ENCODE measurements at places on chromosomes 16 and 17.

DNA sequence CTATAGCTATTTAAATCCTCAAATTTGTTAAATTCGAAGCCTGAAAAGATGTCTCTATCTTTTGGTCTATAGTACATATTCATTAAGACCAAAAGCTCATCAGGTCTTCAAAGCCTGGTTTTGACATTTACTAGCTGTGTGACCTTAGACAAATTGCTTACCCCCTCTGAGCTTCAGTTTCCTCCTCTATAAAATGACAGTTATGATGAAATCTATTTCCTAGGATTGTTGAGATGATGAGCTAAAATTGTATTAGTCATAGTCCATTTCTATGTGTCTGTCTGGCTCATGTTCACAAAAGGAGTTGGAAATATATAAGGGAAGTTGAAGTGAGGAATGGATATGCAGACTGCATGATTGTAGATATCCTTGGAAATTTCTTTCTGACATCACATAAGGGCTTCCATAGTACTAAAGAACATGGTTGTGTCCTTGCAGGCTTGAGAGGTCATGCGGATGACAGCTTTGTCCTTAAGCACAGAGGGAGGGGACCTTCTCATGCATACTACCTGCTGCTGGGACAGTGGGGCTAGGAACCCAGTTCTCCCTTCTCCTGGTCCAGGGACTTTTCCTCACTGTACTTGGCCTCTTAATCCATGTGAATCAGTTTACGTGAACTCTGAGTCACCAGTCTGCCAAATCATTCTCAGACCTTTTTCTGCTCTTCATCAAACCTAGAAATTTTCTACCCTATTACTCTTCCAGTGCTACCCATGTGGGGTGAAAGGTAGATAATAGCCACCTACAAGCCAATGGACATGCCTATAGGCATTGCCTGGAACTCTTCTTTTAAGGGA, 487.5 kb upstream of the SALL1 start:
- no peak for DNase-seq

GRCh38 chr17:29566473-29567303, at the start of gene ABHD15:
Gene ABHD15 (minus strand): TSS chr17:29567037. CDS start chr17:29566966, 71 bp downstream.
- DNase-seq = peak; percentile 42

DNA sequence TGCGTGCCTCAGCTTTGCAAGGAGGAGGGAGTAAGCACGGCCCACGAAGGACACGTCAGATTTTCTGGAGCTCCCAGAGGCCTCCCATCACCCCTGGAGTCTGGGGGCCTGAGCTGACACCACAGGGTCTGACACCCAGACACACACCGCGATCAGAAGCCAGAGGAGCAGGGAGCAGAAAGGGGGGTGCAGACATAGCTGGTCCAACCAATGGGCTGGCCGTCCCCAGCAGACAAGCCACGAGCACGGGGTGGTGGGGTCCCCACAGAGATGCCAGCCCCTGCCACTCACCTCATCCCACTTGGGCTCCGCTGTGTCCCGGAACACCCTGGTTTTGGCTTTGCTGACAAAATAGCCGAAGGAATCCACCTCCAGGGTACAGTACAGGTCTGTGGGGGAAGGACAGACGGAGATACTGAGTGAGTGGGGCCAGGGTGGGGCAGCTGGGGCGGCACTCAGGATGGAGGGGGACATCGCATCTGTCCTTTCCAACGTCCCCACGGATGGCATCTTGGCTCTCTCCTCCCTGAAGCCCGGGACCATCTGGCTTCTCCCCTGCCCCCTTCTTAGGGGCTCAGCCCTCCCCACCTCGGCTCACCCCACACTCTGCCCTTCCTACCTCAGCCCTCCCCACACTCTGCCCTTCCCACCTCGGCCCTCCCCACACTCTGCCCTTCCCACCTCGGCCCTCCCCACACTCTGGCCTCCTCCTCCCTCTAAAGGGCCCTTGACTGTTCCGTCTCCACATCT, 53.5 kb downstream of the TIMM22 start:
- no peak for DNase-seq

GRCh38 chr17:856149-856548, 74.0 kb downstream of the MRM3 start:
- no peak for DNase-seq

DNA sequence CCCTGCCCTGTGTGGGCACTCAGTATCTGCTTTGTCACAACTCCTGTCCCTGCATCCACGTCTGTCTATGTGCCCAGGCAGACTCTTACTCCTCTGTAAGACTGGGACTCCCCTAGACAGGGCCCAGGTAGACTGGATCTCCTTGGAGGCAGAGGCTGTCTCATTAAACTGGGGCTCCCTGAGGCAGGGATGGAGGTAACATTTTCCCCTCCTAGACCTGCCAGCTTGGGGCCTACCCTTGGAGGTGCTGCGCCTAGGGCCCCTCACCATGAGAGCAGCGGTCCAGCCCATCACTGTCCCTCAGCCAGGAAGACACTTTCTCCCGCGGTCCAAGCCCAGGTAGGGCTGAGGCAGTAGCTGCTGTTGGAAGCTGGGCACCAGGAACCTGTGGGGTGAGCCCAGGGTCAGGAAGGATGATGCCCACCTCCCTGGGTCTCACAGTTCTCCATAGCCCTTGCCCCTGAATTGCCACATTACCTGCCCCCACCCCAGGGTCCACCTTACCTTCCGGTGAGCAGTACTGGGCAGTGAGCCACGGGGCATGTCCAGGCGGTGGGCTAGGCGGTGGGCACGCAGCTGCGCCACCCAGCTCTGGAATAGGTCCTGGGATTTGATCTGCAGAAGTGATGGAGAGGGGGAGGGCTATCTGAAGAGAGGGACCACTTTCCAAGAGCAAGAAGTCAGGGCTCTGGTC, 3.4 kb downstream of the OSBPL7 start:
- no peak for DNase-seq

- no peak for DNase-seq
Observed at GRCh38 chr17:7823581-7824001, 10.4 kb upstream of the KDM6B start.

DNA sequence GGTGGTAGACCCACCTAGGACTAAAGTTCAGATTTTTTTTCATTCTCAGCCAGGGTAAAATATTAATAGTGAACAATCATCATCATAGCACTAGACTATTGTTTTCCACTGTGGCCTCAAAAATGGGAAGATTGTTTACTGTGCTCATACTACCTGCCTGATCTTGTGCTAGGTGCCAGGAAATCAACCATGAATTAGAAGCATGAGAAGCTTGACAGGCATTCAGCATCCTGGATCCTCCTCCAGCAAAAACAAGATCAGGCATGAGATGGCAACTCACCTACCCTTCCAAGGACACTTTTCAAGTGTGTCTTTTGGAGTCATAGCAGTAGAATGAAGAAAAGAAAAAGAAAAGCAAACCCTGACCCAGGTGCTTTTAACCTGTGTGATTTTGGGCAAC, 174.2 kb downstream of the CYLD start:
- no peak for DNase-seq

GRCh38 chr17:57207396-57207795, 48.9 kb upstream of the MSI2 start:
- DNase-seq = no peak

- no peak for DNase-seq
Observed at GRCh38 chr17:68248891-68249290, 1.0 kb downstream of the AMZ2 start.

DNA sequence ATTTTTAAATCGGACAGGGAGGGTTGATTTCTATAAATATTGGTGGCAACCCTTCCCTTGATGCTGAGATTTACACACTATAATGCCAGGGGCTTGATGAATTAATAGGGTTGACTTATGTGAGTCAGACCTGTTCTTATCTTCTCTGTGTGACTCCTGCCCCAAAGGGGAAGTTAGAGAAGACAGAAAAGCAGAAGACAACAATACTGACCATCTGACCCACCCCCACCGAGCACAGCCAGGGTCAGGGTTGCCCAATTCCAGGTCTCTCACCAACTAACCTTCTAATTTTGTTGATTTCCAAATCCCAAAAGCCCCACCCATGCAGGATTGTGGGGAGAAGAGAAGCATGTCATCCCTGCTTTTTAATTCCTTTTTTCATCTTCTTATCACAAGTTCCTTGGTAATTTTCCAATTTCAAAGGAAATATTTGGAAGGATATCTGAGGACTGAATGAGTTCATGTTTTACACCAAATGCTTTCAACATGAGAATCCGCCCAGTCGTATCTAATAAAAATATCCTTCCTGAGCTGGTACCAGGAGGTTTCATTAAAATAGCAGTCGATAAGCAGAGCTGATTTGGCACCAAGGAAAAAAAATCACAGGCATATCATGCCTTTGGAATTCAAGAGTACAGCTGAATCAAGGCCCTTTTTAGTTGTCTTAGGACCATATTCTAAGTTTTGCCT, 603.4 kb upstream of the CDH11 start:
- no peak for DNase-seq

- DNase-seq = no peak
Observed at GRCh38 chr17:77003699-77004098, 135.5 kb downstream of the MGAT5B start.

DNA sequence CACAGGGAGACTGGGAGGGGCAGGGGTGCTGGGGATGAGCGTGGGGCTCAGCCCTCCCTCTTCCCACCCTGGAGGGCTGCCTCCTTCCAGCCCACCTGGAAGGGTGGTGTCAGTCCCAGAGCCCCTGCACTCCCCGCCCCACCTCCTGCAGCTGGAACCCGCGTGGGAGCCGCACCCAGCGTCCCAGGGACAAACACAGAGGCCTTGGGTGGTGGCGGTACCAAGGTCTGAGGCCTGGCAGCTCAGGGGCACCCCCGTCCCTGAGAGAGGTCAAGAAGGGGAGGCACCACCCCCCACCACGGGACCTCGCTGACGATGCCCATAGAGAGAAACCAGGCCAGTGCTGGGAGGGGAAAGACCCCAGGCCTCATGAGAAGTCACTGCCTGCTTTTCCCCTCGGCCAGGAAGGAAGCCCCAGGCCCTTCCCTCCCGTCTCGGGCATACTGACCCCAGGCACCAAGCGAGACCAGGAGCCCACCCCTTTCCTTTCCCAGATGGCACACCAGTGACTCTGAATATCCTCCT, 4.1 kb downstream of the HS3ST6 start:
- DNase-seq = no peak

GRCh38 chr17:77382966-77383612, 242.3 kb downstream of the SEC14L1 start:
- DNase-seq = no peak

- DNase-seq = no peak
Observed at GRCh38 chr16:81066681-81067080, 10.4 kb downstream of the C16orf46 start.

- no peak for DNase-seq
Observed at GRCh38 chr17:42566215-42566882, 551 bp upstream of the MLX start.
